ENCODE measurements at places on chromosomes 4 and X.

DNA sequence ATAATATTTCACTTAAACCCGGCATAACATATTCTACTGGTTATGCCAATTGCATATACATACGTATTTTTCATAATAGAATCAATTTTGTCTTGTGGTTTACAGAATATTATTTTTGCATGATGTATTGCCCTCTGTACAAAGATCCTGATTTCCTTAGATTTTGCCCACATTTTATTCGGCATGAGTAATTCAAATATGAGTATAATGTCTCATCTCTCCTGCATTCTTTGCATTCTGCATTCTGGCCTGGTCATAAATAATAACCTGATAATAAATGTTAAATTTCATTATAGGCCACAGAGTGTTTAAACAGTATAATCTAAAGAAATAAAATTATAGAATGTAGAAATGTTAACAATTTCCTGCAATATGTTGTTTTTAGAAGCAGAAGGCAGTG lies 205.3 kb downstream of the TLL1 start:
- no peak for DNase-seq

DNA sequence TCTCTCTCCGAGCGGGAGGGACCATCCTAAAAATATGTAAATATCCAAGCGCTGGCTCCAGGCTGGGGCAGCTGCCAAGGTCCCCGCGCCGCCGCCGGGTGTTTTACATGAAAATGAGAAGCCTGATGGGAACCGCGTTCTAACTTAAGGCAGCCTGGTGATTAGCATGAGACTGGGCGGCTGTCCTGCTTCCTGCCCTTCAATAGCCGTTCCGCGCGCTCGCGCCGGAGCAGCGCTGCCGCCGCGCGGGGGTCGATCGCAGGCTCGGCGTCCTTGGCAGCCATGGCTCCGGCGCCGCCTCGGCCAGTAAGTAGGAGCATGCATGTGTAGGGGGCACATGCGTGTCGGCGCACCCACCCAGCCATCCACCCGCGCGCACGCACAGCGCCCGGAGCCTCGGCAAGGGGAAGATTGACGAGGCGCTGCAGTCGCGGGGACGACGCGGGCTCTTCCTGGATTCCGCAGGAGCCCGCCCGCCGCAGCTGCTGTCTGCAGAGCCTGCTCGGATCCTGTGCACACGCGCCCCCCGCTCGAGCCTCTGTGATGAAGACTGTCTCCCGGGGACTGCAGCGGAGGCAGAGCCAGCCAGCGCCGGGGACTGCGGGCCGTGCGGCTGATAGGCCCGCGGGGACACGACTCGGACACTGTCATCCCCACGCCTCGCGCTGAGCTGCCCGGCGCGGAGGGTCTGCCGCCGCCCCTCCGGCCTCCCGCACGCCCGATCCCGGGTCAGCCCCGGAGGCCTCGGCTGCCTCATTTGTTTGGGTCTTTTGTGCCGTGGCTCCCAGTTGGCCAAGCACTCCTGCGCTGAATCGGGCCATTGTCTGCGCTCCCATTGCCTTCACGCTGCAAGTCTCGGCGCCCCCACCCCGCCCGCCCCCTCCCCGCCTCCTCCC lies 734 bp downstream of the STOX2 start:
- DNase-seq, result no peak

DNA sequence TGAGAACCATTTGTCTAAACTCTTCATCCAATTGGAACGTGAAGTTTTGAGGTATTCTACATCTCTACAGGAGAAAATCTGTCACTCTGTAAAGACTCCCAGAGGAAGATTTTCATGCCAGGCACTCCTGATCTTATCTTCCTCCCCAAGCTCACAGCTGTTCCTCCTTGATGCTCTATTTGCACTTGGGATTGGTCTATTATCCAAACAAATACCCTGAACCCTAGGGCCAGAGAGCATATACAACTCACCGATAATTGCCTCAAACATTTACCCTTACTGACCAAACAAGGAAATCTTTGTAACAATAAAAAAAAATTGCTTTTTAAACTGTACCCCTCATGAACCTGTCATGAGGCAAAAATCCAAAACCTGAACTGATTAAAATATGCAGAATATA lies 372.7 kb downstream of the SH2D1A start:
- DNase-seq, result no peak

GRCh38 chrX:136961594-136962135 lies 72.1 kb downstream of the GPR101 start:
- no peak for DNase-seq

GRCh38 chrX:18828832-18829404 lies 121.5 kb downstream of the PPEF1 start:
- no peak for DNase-seq

DNA sequence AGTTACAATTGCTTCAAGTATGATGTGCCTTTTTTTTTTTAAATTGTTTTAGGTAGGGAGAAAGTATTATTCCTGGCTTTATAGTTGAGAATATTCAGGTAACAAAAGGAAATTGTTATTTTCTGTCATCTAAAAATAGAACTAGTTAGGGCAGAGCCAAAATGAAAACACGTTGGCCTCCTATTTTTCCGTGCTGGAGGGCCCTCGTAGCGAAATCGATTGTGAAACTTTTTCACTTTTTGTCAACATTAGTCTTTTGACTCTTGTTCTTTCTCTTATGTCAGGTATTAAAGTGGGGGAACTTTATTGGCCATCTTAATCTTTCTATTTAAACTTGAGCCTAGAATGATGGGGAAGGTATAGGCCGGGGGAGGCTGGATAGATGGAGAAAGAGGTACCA lies 104.9 kb downstream of the ARHGAP10 start:
- no peak for DNase-seq

GRCh38 chr4:102608190-102608589 lies 107.0 kb downstream of the NFKB1 start:
- no peak for DNase-seq

DNA sequence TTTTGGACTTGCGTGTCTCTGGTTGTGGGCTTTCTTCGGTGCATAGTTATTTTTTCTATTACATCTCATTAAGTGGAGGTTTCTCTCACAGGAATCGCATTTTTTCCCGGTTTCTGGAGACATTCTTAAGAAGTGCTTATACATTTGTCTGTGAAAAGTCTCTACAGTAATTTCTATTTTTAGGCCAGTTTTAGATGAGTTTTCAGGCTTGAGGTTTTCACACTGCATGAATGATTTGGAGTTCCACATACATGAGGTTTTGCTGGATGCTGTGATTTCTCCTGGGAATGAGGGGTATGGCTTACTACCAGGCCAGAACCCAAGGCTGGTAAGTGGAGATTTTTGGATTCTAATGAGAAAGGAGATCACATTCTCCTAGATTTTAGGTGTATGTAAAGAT lies 422.6 kb upstream of the SLIT2 start:
- DNase-seq, result no peak

GRCh38 chrX:103688946-103689345 lies 2.4 kb upstream of the MORF4L2 start:
- peak; percentile 50 for DNase-seq

- no peak for DNase-seq
Observed at GRCh38 chr4:41079881-41080560, 134.3 kb downstream of the APBB2 start.

GRCh38 chr4:154625971-154626370 lies 13.5 kb upstream of the FGG start:
- DNase-seq, result no peak

DNA sequence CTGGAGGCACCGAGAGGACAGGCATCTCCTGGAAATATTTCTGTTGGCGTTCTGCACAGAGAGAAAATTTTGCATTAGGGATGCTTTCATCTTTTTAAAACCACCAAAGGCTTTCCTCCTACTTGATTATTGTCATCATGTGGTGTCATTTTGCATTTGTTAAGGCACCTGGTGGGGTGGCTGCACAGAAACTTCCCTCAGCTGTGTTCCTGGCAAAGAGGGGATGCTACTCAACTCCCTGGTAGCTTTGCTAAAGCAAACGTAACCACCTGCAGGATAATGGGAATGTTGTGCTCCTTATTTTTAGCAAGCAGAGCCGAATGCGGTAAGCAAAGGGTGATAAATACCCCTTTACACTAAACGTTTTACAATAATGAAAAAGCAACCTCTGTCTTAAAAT lies 229.8 kb downstream of the STIM2 start:
- DNase-seq, result no peak

GRCh38 chr4:13238936-13239335 lies 245.2 kb downstream of the RAB28 start:
- no peak for DNase-seq

DNA sequence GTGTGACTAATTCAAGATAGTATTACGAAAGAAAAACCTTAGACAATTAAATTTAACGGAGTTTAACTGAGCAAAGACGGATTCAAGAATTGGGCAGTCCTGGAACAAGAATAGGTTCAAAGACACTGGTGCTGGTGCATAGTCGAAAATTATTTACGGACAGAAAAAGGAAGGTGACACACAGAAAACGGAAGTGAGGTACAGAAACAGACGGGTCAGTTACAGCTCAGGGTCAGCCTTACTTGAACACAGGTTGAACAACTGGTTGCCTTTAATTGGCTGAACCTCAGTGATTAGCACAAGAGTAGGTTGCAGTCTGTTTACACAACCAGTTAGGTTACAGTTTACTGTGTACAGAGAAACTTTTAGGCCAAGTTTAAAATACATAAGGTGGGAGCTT lies 31.5 kb downstream of the KLHL8 start:
- no peak for DNase-seq

GRCh38 chr4:36773467-36773866 lies 471.1 kb upstream of the NWD2 start:
- DNase-seq, result no peak

DNA sequence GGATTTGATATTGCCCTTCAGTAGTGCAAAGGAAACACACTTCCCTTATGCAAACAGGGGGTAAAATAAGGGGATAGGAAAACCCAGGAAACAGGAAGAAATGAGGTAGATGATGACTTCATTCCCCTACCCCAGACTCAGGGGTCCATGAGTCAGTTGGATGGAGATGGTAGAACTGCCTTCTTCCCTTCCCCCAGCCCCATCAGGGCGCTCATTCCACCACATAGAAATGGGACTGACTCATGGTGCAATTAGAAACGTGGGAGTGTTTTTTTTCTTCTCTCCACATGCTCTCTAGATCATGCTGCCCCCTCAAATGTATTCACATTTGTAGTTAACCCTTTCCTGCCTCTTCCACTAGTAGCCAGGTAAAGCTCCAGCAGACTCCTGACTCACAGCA lies 23.1 kb upstream of the ARMCX2 start:
- no peak for DNase-seq

DNA sequence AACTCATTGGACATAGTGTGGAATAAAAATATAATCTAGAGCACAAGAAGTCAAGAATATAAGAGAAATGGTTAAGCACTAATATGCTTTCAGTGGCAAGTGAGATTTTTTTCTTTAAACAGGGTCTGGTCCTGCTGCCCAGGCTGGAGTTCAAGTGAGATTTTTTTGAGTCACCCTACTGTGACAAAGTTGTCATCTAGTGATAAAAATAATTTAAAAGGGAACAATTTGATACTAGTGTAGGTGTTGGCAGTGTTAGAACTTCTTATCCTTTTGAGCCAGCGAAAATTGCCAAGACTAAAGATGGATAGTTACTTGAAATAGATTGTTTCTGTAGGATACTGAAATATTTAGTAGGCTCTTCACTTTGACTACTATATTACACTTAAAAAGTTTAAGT lies 67.9 kb upstream of the TECRL start:
- no peak for DNase-seq

GRCh38 chr4:168272488-168272887 lies 46.1 kb downstream of the DDX60 start:
- DNase-seq, result no peak

DNA sequence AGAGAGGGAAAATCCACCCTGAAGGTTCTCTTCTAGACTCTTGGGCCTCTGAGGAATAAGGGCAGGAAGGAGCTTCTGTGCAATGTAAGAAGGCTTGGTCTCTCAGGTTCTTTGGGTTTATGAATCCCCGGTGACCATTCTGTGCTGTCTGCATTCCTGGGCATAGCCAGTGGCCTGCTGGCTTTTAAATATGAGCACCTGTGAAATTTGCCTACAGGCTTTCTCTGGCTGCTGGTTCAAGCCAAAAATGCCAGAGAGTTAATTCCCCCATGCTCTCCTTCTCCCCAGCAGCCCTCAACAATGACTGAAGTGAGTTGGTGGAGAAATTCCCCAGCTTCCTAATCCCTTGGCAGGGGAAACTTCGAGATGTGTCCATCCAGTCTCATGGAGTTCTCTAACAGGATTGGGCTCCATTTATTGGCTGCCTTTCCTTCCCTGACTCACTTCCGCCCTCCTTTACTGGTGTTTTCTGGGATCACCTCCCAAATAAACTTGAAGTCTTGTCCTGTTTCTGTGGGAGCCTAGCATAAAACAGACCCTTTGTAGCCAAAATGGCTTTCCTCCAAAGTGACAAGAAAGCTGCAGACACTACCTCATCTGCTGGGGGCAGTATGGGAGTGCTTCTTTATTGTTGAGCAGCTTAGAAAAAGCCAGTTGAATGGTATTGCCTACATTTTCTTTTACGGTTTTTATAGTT lies 179.4 kb upstream of the CASK start:
- no peak for DNase-seq

- no peak for DNase-seq
Observed at GRCh38 chrX:69089203-69089602, 76.0 kb downstream of the PJA1 start.

DNA sequence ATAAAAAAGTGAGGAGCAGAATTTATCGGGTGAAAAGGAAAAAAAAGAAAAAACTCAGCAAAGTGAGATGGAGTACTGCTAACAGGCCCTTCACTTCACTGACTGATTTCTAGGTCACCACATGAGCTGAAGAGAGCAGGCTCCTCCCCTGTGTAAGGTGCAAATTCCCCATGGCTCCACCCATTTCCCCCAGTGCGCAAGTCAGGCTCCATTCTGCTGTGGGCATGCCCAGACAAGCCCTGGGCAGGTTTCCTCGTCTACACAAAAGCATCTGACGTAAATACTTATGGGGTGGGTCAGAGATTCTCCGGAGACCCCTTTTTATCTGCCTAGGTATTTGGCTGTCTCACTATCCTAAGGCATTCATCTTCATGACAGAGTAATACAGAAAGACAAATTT lies 157.9 kb downstream of the MAGEB5 start:
- DNase-seq, result no peak

DNA sequence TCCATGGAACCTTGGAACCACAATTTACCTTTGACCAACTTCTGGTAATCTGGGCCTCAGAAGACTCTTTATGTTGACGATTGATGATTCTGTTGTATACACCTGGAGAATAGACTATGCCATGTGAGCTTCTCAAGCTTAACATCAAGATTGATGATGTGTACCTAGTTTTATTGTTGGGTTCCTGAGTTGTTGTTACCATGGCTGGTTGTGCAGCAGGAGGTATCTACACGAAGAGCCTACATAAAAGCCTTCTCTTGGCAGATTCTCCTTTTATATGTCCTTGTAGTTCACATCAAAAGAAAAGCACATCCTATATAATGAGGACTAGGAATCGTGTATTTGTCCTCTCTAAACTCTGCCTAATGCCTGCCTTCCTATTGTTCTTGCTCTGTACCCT lies 272.0 kb downstream of the DTHD1 start:
- no peak for DNase-seq

DNA sequence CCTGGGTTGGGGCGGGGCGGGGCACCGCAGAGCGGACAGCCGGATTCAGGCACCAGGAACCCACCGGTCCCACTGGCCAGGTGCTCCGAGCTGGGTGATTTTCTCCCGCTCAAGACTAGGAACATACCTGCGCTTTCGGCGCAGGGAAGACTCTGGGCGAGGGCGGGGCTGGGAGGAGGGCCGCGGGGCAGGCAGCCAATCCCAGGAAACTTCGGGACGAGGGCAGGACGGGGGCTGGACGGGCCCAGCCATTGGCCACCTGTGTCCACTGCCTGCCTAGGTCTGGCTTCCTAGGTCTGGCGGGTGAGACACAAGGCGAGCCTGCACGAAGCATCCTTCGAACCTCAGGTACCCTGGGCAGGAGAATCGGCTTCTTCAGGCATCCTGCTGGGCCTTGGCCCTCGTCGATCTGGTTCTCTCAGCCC lies 274 bp upstream of the ERVMER34-1 start:
- peak; percentile 56 for DNase-seq

GRCh38 chr4:87257523-87257922 lies 37.1 kb upstream of the KLHL8 start:
- DNase-seq, result no peak

Measured in HT-29 (cell line).